Activated CD8-positive, alpha-beta memory T cell treated with anti-CD3 and anti-CD28 coated beads for 24 hours (primary cell): ENCODE measurements at places on chromosomes 5 and 9.
A peak's percentile ranks its signal among the peaks of the same experiment; 100 is the strongest.

GRCh38 chr5:151141535-151141934 is 16.0 kb downstream of the ANXA6 start:
- peak; percentile 81 for DNase-seq

GRCh38 chr9:76412638-76413037 is 18.4 kb upstream of the RFK start:
- DNase-seq: no peak

DNA sequence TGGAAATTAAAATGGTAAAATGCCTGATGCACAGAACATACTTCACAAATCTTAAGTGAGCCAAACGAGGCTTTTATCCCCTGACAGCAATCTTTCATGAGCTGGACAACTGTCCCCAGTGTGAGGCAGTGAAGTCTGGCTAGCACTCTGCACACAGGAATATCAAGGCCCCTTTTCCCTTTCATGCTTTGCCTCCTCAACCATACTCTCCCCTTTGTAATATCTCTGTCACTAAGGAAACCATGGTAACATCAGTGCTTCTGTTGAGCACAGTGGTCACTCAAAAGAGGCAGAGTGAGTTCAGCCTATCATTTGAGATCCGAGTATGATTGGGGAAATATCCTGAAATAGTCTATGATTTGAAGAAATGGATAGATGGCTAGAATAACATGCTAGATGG is 318.3 kb downstream of the ENC1 start:
- DNase-seq: no peak

DNA sequence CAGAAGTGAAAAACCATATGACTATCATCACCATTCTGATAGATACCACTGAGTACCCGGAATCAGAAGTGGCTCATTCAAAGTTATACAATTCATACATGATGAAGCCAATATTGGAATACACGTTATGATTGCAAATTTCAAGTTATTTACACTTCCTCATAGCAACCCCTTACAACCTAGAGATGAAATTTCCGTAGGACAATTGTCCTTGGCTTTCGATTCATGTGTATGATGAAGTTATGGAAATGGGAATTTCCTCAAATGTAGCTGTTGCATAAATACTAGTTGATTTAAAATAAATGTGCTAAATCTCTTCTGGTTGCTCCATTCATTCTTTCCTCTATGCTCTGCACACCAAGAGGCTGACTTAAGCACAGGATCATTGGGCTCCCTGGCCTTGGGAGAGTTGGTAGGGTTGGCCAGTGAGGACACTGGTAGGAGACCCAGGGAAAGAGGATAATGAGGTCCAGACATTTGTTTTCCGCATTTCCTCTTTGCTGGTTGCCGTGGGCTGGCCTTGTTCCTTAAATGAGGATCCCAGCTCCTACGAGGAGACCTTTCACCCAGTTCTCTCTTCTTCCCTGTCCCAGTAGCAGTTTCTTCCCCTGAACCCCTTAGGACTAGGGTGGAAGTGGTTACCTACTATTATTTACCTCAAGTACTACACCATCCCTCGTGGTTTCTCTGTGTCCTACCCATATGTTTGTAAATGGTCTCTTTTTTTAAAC is 90.3 kb downstream of the ZNF474 start:
- DNase-seq: no peak

DNA sequence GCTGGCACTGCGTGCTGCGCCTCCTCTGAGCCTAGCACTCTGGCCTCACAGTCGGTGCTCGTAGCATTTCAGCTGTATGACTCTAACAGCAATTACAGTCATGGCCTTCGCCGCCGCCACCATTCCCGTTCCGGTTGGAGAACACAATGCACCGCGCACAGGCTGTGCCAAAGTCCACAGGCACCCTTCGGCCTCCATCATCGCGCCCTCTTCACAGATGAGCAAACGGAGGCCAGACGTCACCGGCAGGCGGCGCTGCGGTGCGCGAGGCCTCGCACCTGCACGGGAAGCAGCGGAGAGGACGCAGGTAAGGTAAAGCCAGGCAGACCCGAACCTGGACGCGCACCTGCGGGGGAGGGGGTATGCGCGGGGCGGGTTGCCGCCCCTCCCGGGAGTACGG is 128.9 kb downstream of the BARX1 start:
- DNase-seq: peak; percentile 77
